Pulmonary artery endothelial cell (primary cell): ENCODE measurements at places on chromosomes 16 and 17. TPM values are rescaled to one million over a fixed set of nuclear protein-coding genes. Genes with fewer than 3 reads are reported as not detected.

- no peak for DNase-seq
Measured at GRCh38 chr17:73156887-73157520, 7.8 kb upstream of the SSTR2 start.

DNA sequence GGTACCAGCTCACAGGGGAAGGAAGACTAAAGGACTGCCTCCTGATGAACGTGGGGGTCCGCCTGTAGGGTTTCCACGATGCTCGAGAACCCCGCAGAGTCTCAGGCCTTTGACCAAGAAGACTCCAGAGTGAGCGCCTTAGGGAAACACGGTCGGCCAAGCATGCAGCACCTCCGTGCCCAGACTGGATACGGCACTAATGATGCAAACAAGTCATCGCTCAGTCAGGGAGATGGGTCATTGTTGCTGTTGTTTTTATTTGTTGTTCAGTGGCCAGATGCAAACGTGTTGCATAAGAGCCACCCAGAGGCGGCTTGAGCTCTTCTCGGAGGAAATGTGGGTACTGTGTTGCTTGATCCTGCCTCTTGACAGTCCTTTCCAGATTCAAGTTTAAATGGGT, 19.3 kb upstream of the RBFOX3 start:
- no peak for DNase-seq

GRCh38 chr16:50702725-50703124, 9.3 kb downstream of the NOD2 start:
- no peak for DNase-seq

DNA sequence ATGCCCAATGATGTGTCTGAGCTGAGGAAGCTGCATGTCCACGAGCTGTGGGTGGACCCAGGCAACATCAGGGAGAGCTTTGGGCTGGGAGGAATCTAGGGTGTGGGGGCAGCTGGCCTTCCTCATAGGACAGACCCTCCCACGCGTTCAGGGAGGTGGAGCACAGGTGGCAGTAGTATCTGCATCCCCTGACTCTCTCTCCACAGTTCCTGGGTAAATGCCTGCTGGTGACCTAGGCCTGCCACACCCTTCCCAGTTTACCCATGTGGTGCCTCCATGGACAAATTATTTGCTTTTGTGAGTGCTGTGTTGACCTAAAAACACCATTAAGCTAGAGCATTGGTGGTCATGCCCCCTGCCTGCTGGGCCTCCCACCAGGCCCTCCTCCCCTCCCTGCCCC, 3.2 kb downstream of the HBM start:
- DNase-seq, result no peak

DNA sequence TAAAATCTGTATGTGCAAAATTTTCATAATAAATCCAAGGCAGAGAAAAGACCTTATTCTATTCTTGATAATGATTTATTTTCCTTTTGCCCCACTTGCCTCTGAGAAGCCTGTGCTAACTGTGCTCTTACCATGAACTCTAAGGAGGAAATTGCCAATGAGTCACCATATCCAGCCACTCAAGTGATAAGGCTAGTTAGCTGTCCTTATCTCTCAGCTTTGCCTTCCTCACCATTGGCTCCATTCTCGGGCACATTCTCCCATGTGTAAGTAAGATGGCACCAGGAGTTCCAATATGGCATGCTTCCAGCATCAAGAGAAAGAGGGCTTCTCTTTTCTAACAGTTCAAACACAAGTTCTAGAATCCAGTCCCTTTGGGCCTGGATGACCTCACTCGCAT, 142.4 kb downstream of the TOX3 start:
- no peak for DNase-seq

DNA sequence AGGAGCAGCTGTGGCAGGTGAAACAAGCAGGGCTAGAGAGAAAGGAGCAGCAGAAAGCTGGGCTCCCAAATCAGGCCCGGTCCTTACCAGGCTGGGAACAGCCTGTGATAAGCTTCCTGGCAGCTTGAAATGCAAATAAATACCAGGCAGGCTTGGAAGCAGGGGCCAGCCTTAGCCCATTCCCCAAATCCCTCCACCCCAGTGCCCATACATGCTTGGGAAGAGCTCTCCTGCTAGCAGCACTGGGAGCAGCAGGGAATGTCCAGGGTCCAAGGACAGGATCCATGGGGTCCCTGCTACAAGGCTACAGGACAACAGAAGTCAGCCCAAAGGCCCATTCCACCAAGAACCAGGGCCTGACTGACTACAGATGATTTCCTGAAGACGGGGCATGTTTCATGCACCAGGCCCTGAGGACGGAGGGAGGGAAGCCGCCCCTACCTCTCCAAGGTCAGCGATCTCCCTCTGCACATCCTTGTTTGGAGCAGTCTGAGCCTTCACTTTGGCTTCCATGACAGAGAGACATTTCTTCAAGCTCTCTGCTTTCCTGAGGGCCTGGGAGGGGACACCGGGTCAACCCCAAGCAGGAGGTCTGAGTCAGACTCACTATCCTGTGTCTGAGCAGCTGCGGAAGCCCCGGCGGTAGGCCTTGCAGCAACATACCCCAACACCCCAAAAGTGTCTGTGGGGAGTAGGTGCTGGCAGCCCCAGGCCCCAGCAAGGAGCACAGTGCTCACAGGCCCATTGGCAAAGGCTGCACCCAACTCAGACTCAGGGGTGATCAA, 2.6 kb upstream of the EXOSC6 start:
- DNase-seq, result no peak

DNA sequence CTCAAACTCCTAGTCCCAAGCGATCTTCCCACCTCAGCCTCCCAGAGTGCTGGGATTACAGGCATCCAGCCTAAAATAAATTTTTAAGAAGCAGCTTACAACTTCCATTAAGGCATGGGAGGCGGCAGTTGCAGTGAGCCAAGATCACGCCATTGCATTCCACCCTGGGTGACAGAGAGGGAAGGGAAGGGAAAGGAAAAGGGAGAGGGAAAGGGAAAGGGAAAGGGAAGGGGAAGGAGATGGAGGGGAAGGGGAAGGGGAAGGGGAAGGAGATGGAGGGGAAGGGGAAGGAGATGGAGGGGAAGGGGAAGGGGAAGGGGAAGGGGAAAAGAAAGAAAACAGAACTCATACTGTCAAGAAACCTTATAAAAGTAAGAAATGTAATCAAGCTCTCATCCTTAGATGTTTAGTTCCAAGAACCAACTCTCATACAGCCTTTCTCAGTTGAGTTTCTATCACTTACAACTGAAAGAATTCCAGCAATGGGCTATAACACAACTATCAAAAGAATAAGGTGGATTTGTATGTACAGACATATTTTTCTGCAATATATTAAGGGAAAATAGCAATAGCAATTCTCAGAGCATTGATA, 43.1 kb downstream of the SHCBP1 start:
- no peak for DNase-seq

GRCh38 chr16:21260870-21261791, 17.0 kb downstream of the CRYM start:
- peak; percentile 29 for DNase-seq

GRCh38 chr17:37084372-37084771, 135.6 kb downstream of the AATF start:
- no peak for DNase-seq

DNA sequence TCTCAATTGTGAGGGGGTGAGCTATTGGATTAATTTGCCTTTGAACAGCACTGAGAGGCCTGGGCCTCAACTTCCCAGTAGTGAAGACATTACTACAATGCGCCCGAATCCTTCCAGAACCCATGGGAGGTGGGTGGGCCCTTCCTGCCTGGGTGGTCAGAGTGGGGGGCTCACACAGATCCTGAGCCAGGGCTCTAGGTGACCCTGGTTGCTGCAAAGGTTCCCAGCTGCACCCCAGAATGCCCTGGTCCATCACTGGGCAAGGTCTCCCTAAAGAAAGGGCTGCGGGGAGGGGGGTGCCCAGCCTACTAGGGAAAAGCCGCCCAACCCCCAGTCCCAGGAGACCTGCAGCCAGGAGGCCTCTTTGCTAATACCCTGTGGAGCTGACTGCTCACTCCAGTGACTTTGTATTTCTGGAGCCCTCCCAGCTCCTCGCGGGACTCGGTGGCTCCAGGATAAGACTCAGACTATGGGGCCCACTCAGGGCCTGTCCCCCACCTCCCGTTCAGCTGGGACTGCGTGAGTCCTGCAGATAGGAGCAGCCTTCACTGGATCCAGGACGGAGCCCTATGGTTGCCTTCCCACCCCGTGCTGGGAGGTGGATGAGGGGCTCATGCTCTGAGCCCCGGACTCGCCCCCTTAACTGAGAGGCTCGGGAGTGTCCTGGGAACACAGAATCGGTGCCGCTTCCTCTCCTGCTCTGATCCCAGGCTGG, 40.2 kb downstream of the SLC7A5 start:
- no peak for DNase-seq

DNA sequence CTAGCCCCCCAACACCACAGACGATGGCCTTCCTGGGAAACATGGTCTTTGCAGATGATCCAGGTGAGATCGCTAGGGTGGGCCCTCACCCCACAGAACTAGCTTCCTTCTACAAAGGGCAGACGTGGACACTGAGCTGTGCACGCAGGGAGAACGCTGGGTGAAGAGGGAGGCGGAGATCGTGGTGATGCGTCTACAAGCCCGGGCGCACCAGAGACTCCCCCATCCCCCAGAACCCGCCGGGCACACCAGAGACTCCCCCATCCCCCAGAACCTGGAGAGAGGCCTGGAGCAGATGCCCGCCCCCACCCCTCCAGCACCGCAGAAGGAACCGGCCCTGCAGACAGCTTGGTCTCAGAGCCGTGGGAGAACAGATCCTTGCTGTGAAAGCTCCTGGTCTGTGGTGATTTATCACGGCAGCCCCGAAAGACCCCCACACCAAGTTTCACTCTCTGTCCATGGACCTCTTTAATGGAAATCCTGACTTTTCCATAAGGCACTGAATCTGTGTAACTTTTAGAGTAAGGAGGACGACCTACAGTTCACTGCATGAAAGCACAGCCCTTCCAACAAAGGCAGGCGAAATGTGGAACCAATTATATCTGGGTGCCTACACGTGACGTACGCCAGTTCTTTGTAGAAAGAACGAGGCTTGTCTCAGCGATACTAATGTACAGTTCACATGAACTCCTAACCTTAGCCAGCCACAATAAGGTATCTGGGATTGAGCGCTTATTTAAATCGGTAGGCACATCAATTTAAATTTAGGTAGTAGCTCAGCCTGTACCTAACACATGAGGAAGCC, 88.5 kb downstream of the ANKRD11 start:
- DNase-seq, result no peak

- no peak for DNase-seq
Measured at GRCh38 chr17:75869282-75870141, 8.9 kb downstream of the TRIM47 start.

- no peak for DNase-seq
Measured at GRCh38 chr16:74756203-74756602, 18.4 kb downstream of the FA2H start.

- no peak for DNase-seq
Measured at GRCh38 chr16:85394456-85395206, 218.5 kb upstream of the GSE1 start.

DNA sequence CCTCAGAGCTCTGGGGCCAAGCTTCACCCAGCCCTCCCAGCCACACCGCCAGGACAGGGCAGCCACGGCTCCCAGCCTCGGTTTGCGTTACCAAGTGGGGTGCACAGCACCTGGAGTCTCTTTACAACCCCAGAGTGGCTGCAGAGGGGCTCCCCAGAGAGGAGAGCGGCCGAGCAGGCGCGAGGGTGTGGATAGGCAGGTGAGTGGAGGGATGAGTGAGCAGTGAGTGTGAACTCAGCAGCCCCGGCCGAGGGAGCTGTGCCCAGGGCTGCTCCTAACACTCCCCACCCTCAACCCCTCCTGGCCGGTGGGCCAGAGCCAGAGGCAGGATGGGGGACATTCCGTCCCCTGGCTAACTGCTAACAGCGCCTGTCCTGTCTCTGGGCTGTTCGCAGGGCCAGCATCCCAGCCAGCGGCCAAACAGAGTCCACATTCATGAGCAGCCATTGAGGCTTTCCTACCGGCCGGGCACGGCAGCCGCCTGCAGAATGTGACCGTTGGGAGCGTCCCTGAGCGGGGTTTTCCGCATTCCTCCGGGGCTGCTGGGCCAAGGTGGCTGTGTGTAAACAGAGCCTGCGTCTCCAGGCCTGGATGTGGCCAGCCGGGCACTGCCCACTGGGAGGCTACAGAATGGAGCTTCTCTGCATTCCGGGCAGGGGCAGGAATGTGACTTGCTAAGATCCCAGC, 5.3 kb downstream of the ZNF469 start:
- no peak for DNase-seq

DNA sequence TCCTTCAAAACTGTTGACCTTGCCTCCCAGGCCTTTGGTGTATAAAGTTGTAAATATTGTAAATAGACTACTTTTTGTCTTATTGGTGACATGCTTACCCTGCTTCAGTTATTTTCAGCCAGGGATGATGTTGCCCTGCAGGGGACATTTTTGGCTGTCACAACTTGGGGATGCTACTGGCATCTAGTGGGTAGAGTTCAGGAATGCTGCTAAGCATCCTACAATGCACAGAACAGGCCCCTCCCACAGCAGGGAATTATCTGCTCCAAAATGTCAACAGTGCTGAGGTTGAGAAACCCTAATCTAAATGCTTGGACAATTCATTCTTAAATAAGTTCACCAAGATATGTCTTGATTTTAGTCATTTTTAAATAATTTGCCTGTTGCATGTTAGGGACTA, 459.8 kb downstream of the PMP22 start:
- no peak for DNase-seq

- DNase-seq, result no peak
Measured at GRCh38 chr16:31875928-31876547, 2.4 kb downstream of the ZNF267 start.

- no peak for DNase-seq
Measured at GRCh38 chr17:28702026-28702751, 9.5 kb downstream of the PROCA1 start.

GRCh38 chr17:74226252-74226651, 12.9 kb downstream of the TTYH2 start:
- no peak for DNase-seq

DNA sequence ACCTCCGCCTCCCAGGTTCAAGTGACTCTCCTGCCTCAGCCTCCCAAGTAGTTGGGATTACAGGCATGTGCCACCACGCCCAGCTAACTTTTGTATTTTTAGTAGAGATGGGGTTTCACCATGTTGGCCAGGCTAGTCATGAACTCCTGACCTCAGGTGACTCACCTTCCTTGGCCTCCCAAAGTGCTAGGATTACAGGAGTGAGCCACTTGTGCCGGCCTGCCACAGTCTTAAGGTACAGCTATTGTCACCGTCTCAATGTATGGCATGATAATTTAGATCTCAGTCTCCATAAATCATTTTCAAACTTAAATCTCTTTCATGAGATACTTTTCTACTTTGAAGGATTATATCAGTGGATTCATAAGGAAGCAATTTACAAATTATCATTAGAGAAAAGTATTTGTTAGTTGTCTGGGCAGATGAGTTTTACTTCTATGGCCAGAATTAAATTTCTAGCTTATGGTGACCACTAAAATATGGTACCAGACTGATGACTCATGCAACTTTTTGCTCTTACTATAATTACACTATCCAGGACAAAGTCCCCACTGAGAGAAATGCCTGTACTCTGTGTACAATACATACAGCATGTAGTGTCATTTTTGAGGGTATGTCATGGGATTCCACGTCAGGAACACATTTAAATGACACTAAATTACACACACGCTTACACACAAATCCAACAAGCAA, 1230.3 kb upstream of the GOT2 start:
- DNase-seq, result no peak

GRCh38 chr17:47117386-47117785, 71.7 kb downstream of the CDC27 start:
- DNase-seq, result no peak

GRCh38 chr16:22139732-22140131, 22.6 kb upstream of the SDR42E2 start:
- no peak for DNase-seq

The NETO2 gene
- 29.6 and 43.2 TPM in 2 replicates for total RNA-seq

The CCL16 gene
- total RNA-seq, result 0.46 and 0.85 TPM in 2 replicates

The AATK gene
- total RNA-seq, result 2.1 and 3.0 TPM in 2 replicates

The GGT6 gene
- total RNA-seq, result not detected in 2 replicates

The TBC1D28 gene
- not detected in 2 replicates for total RNA-seq

The EFCAB13 gene
- total RNA-seq, result 3.1 and 7.4 TPM in 2 replicates

The MT1M gene
- total RNA-seq, result 3.5 and 8.8 TPM in 2 replicates

The TM4SF5 gene
- total RNA-seq, result not detected in 2 replicates

The SLC5A10 gene
- not detected in 2 replicates for total RNA-seq
